Mammary microvascular endothelial cell (primary cell): ENCODE measurements at places on chromosomes 5 and 9. TPM values are rescaled to one million over a fixed set of nuclear protein-coding genes. Genes with fewer than 3 reads are reported as not detected.

Gene SNX2
- 36.8 and 38.8 TPM in 2 replicates for total RNA-seq

Gene MEIKIN
- total RNA-seq = not detected in 2 replicates

Gene PCDHGA6
- 0.73 and 1.2 TPM in 2 replicates for total RNA-seq

Gene SHOC1
- total RNA-seq = not detected in 2 replicates

Gene IL5
- total RNA-seq = not detected in 2 replicates

Gene DMRT2
- not detected in 2 replicates for total RNA-seq

Gene ABLIM3
- total RNA-seq = 51.7 and 57.6 TPM in 2 replicates

Gene PCDHGA10
- 1.7 and 2.6 TPM in 2 replicates for total RNA-seq

Gene SQSTM1
- total RNA-seq = 814 and 928 TPM in 2 replicates

Gene PRR16
- total RNA-seq = not detected in 2 replicates
